Left cardiac atrium (tissue), 4 donors: ENCODE measurements at places on chromosomes 4 and X.
A peak's percentile ranks its signal among the peaks of the same experiment; 100 is the strongest.

- DNase-seq = no peak
Measured at GRCh38 chr4:111985426-111985825, 159.8 kb upstream of the FAM241A start.

DNA sequence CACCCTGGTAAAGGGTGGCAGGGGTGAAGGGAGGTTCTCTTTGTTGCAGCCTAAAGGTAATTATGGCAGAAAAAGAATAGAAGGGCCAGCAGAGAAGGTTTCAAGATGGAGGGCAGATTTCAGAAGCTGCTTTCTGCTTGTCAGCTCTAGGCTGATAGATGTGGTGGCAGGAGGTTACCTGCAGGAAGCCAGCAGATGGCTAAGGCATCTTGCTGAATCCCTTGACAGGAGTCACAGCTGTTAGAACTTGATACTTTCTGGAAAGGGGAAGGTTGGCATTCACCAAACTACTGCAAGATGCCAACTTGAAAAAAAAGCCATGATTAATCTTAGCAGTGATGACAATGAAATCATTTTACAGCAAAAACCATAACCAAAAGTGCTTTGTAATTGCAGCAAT lies 69.5 kb upstream of the CBLL2 start:
- DNase-seq = no peak

DNA sequence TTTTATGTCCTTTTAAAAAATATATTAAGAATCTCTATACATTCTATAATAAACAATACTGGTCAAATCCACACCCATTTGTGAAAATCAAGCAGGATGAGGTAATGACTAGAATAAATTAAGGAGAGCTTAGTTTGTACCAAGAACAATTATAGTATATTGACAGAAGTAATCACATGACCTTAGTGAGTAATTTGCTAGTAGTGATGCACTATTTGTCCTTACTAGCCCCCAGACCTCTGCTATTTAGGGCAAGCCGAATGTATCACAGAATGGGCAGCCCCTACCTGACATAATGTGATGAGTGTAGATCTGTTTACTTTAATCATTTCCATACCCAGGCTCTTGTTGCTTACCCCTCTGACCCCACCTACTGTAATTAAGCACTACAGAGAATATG lies 15.8 kb downstream of the ATP1B4 start:
- DNase-seq = no peak

GRCh38 chrX:134460005-134460861 lies at the start of gene HPRT1:
TSS of gene HPRT1 (plus strand) at chrX:134460165. CDS start at chrX:134460312, 147 bp downstream.
- peak; percentile 88 for DNase-seq

DNA sequence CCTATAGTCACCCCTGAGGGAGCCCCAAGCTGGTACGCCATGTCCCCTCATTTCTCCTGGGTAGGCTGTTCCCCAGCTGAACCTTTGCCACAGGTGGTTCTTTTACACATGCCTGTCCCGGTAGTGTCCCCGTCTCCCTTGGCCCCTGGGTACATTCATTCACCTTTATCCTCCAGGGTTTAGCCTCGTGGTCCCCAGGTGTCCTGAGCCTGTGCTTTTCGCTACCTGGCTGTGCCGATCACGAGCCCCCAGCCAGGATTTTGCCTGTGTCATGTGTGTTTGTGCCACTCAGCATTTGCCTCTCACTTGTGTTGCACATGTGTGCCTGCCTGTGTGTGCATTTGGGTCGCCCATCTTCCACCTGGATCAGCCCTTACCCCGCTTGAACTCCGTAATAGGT lies 57.6 kb downstream of the GPR143 start:
- no peak for DNase-seq

DNA sequence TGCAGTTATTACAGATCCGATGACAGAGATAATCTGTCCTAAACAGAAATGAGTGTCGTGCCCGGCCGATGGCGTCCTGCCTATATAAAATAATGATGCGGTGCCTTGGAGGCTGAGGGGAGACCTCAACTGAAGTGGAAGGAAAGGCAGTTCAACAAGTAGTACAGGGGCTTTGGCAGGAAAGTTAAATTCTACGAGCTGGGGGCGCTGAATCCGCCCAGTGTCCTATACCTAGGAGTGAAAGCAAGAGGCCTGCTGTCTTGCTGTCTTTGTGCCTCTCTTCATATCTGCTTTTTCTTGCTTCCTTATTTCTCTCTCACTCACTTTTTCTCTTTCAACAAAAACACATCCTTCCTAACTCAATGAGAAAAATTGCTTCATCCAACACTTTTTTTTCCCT lies 82.2 kb upstream of the PRPS2 start:
- DNase-seq = no peak

- no peak for DNase-seq
Measured at GRCh38 chr4:118849867-118850487, 14.1 kb upstream of the SEC24D start.

GRCh38 chr4:88729146-88729760 lies 31.6 kb upstream of the NAP1L5 start:
- DNase-seq = peak; percentile 30

DNA sequence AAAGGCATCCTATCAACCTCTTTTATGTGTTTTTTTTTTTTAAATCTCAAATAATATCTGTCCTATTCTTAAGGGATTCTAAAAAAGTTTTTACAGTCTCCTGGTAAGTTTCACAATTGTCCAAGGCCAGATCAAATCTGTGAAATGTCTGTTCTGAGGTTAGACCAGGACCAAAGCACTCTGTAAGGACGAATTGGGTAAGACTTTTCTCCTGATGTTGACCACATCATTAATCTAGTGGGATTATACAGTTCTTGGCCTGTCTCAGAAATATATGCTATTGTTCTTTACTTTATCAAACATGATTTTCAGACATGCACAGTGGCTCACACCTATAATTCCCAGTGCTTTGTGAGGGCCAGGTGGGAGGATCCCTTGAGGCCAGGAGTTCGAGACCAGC lies 45.8 kb upstream of the TMEM131L start:
- DNase-seq = no peak

DNA sequence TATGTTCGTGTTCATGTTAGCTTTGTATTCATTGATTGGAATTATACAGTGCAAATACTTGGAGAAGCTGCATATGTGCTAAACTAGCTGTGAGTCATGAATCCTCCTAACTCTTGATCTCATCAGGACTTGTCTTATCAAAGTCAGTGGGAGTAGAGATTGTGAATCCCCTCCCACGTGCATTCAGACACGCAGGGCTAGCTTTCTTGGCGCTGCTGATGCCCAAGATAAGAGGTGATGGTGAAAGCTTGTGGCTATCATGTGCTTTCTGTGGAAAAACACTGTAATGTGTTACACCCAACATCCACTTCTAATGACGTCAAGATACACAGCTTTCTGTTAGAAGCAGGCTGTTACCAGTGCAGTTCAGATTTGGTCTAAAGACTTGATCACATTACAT lies 348.7 kb upstream of the HAND2 start:
- DNase-seq = peak; percentile 68

DNA sequence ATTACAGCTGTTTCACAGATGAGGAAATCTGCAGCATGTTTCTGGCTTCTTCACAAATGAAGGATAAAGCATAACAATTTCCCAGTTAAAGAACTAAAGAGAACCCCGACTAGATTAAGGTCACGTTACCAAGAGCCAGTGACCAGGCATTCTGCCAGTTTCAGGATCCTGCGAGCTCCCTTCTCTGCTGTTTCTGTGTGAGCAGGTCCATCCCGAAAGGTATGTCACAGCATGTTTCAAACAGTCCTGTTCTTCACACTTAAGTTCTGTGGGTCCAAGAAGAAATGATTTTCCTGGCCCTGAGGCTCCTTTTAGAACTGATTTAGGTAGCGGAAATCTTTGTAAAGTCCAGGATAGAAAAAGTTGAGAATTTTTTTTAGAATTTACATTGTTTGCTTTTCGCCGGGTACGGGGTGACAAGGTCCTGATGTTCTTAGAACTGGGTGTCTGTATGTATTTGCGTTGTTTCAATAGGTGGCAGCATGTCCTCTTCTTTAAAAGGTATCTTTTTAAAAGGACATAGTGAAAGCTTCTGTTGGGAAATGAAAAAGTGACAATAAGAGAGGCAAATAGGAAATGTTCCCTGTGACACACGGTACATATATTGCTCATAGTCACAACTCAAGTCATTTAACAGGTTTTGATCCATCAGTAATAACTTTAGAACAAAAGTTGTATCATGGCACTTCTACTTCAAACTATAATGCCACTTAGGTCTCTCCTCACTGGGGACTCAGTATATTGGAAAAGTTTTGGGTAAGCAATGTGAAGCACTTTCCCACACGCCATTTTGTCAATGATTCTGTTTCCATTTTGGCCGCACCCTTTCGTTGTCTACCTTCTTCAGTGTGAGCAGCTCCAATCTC lies 18.4 kb downstream of the IL21 start:
- no peak for DNase-seq

GRCh38 chrX:71256856-71257255 lies 2.9 kb upstream of the ZMYM3 start:
- DNase-seq = no peak

GRCh38 chr4:59825104-59825503 lies 1375.0 kb upstream of the ADGRL3 start:
- no peak for DNase-seq

- no peak for DNase-seq
Measured at GRCh38 chr4:93182722-93183121, 645.8 kb upstream of the ATOH1 start.

- no peak for DNase-seq
Measured at GRCh38 chrX:103864886-103865534, 33.0 kb upstream of the RAB9B start.

GRCh38 chr4:160498211-160498610 lies 1395.3 kb downstream of the RAPGEF2 start:
- DNase-seq = no peak

DNA sequence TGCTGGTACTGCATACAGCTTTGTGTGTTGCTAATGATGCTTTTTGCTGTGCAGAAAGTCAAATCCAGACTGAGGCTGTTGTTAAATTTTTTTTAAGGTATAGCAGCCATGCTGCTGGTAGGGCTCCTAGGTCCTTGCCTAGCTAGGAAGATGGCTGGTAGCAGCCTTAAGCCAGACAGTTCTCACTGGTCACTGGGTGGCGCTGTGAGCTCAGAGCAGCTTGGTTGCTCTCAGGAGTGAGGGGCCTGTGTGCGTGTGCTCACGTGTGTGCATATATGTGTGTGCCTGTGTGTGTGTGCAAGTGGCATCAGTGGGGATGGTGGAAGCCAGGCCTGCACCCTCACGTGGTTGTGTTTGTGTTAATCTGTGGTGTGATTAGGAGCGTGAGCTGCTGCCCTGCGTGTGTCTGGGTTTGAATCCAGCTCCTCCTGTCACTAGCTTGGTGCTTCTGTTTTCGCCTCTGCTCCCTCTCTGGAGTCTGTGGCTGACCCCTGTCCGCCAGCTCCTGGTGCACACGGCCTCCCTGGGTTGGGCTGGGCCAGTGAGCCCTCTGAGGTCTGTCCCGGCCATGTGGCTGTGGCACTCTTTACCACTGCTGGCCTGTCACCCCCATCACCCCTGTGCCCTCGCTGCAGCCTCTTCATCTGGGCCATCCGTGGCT lies 46.1 kb downstream of the SORCS2 start:
- no peak for DNase-seq

GRCh38 chr4:113276464-113277170 lies 227.2 kb downstream of the ANK2 start:
- no peak for DNase-seq

- DNase-seq = no peak
Measured at GRCh38 chrX:149950681-149951080, 12.4 kb upstream of the EOLA2 start.

DNA sequence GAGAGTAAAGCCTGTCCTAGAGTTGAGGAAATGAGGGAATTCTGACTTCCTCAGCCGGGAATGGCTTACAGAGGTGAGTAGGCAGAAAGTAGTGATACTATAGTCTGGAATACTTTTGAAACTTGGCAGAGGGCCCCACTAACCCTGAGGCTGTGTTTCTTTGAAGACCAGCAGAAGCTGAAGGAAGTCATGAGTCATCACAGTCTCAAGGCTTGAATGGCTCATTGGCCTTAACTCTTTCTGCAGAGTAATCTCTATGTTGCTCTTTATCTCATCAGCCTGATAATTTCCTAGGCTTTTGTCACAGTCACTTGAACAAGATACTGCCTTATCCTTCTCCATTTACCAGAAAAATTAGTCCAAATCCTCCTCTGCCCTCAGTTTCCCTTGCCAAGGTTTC lies 80.8 kb downstream of the ANKRD50 start:
- DNase-seq = peak; percentile 64

DNA sequence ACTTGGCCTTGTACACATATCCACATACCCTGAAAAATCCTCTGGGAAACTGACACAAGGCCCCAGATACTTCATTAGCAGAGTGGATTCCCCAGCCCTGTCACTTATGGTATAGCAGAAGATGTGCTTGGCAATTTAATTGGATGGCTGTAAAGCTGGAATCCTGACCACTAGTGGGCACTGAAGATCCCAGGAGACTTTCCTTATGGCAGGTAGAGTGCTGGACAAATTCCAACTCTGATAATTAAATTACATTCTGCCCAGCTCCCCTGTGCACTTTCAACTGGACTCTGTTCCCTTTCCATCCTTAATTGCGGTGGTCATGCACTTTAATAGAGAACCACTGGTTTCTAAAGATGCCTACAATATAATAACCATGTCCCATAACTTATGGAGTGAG lies 119.8 kb downstream of the DCK start:
- no peak for DNase-seq
